ENCODE measurements at places on chromosomes 2 and 18. TPM values are rescaled to one million over a fixed set of nuclear protein-coding genes. Genes with fewer than 3 reads are reported as not detected.

GYPC gene
- total RNA-seq: 171 TPM

RAD51AP2 gene
- total RNA-seq: not detected

DNA sequence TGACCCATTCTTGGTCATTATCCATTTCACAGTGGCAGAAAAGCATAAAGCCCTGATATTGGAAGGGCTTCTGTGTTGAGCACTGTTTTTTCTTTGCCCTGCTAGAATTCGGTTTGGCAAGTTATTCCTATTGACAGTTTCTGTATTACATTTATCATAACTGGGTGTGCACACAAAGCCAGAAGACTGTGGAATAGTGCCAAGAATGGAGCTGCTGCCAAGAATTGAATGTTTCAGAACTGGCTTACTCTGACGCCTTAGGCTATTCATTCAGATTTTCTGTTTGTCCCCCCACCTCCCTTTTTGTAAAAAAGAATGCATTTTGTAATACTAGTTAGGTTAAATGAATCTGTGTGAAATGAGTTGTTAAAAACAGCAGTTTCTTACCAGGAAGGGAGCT lies 12.7 kb downstream of the KDM3A start:
- peaks cover 55% of the 10 kb centered on the region for H3K36me3 ChIP-seq
- no peak overlapping the region for H3K4me3 ChIP-seq
- H3K27ac ChIP-seq: no peak overlapping the region
- peaks cover 19% of the 10 kb centered on the region for H3K4me1 ChIP-seq

- H3K36me3 ChIP-seq: no peaks in the 10 kb centered on the region
- no peak overlapping the region for H3K4me3 ChIP-seq
- no peak for DNase-seq
- no peak overlapping the region for H3K27ac ChIP-seq
- no peaks in the 10 kb centered on the region for H3K4me1 ChIP-seq
Observed at GRCh38 chr18:64287926-64288325, 139.0 kb upstream of the LINC00305 start.

DNA sequence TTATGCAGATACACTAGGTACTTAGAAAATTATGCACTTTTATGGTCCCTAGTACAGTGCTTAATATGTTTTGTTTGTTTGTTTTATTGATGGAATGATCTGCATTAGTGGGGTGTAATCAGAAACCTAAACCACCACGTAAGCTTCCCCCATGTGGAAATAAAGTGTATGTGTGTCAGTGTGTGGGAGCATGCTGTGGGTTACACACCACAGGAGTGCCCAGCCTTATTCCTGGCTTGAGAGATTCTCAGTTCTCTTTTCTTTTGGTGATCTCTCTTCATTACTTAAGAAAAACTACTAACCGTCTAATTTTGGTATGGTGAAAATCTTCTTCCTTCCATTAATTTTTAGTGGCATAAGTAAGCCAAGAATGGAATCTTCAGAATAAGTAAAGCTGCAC lies 398.6 kb downstream of the DCDC2C start:
- no peaks in the 10 kb centered on the region for H3K4me1 ChIP-seq
- H3K27me3 ChIP-seq: no peaks in the 10 kb centered on the region
- H3K36me3 ChIP-seq: no peaks in the 10 kb centered on the region
- DNase-seq: no peak
- no peak overlapping the region for H3K27ac ChIP-seq

GRCh38 chr18:63488160-63488559 lies 11.4 kb downstream of the SERPINB5 start:
- H3K4me3 ChIP-seq: no peak overlapping the region
- peaks cover 11% of the 10 kb centered on the region for H3K27me3 ChIP-seq
- H3K36me3 ChIP-seq: no peaks in the 10 kb centered on the region
- H3K27ac ChIP-seq: no peak overlapping the region
- DNase-seq: no peak

DNA sequence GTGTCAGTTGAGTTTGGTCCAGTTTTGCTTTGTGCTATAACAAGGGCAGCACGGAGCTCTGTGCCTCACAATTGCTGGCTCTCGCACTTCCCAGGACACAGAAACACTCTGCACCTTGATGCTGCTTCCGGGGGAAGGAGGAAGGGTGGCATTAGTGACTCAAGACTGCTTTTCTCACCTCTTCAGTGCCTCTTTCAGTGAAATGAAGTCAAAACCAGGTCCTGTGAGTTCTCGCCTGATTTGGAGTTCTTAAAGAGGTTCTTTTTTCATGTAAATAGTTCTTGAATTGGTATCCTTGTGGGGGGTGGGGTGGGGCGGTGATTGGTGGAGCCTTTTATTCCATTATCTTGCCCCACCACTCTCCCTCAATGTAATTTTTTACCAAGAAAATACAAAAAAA lies 91.5 kb upstream of the MYT1L start:
- no peaks in the 10 kb centered on the region for H3K4me1 ChIP-seq
- no peak for DNase-seq
- no peak overlapping the region for H3K4me3 ChIP-seq
- no peaks in the 10 kb centered on the region for H3K36me3 ChIP-seq
- H3K27ac ChIP-seq: no peak overlapping the region

- no peak overlapping the region for H3K4me3 ChIP-seq
- H3K27me3 ChIP-seq: peaks cover 7% of the 10 kb centered on the region
- DNase-seq: no peak
- no peaks in the 10 kb centered on the region for H3K4me1 ChIP-seq
Observed at GRCh38 chr2:240839152-240840143, 19.4 kb upstream of the KIF1A start.

GRCh38 chr2:217462121-217462520 lies 540.7 kb downstream of the TNS1 start:
- H3K4me1 ChIP-seq: no peaks in the 10 kb centered on the region
- no peaks in the 10 kb centered on the region for H3K27me3 ChIP-seq
- no peak overlapping the region for H3K27ac ChIP-seq
- no peak for DNase-seq

DNA sequence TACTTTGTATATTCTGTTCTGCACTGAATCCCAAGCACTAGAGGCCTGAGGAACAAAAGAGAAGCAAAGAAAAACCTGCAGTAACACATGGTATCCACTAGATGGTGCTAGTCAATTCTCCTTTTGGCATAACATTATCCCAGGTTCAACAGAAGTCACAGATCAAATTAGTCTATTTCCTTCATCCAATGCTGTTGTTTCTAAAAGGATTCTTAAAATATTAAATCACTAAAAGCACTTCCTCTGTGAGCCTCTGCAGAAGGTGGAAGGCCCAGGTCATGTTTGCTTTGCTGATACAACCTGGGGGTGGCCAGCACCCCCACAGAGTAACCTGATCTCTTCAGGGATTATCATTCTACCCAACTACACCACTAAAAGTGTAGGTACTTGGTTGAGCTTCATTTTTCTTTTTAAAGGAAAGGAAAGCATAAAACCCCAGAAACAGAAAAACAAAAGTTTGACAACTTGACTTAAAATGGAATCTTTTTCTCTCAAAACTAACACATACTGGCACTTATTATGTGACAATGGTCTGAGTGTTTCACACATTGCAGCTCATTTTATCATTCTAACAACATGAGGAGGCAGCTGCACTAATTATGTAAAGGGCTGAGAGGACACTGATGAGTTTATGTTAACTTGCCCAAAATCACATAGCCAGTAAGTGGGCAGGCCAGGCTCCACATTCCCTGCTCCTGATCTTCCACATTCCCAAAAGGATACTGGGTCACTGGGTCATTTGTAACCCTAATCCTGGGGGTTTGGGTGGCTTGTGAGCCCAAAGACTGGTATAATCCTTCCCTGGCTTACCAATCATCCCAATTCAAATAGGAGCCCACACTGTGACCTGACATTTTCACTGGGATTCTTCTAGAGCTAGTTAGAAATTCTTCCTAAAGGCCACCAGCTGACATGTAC lies 66.8 kb upstream of the DNER start:
- no peak overlapping the region for H3K27ac ChIP-seq
- H3K36me3 ChIP-seq: peaks cover 19% of the 10 kb centered on the region
